ENCODE measurements at places on chromosomes 13 and 19. TPM values are rescaled to one million over a fixed set of nuclear protein-coding genes. Genes with fewer than 3 reads are reported as not detected.

The CPT1C gene
- total RNA-seq = 13.8 TPM

The PLK5 gene
- not detected for total RNA-seq

The KIR3DL1 gene
- not detected for total RNA-seq

The KLC3 gene
- 1.2 TPM for total RNA-seq

The CGB7 gene
- 0.55 TPM for total RNA-seq

The FUT1 gene
- 0.09 TPM for total RNA-seq

The KLF1 gene
- 0.05 TPM for total RNA-seq

The DIRAS1 gene
- total RNA-seq = 4.0 TPM

The TNFSF13B gene
- 0.41 TPM for total RNA-seq

The CDC34 gene
- total RNA-seq = 92.5 TPM

The NMRK2 gene
- not detected for total RNA-seq

The PPP1R37 gene
- 31.6 TPM for total RNA-seq

The ZNF208 gene
- total RNA-seq = not detected

The ZNF540 gene
- total RNA-seq = 0.06 TPM

The GZMM gene
- total RNA-seq = not detected

The PALM3 gene
- 1.8 TPM for total RNA-seq

The ZNF763 gene
- not detected for total RNA-seq

The LIG1 gene
- 60.6 TPM for total RNA-seq
